ENCODE measurements at places on chromosomes 1 and 21.

DNA sequence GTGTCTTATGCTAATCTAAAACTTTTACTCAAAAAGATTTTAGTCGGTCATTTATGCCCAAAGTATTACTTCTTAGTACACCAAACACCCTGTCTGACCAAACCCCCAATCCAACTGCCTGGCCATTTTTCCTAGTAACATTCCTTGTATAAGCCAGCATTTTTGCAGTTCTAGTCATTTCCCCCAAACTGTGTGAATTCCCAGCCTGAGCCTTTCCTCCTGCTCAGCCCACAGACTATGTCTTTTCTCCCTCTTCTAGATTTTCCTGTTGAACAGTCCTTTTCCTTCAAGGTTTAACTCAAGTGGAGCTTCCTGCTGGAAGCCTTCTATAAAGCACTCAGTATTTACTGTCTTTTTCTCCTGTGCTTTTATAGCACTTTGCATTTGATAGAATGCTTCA is 843.8 kb downstream of the USP25 start:
- no peak for DNase-seq

DNA sequence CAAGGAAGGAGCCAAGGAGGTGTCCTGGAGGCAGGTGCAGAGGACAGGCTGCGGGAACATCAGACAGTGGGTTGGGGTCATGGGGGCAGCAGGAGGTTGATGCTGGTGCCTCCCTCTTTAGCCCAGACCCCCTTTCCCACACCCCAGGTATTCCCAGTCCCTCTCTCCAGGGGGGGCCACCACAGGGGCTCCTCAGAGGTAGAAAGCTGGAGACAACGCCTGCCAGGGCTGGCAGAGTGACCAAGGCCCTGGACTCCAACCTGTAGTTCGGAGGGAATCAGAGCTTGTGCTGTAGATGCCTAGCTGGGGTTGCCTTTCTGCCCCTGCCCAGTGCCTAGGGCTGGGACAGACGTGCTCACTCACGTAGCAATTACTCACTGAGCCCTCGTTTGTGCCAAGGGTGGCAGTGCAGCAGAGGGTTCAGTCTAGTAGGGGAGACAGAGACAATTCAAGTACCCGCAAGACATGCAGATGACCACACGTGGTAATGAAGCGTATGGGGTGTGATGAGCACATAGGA is 148.2 kb downstream of the PTPRU start:
- DNase-seq, result no peak

DNA sequence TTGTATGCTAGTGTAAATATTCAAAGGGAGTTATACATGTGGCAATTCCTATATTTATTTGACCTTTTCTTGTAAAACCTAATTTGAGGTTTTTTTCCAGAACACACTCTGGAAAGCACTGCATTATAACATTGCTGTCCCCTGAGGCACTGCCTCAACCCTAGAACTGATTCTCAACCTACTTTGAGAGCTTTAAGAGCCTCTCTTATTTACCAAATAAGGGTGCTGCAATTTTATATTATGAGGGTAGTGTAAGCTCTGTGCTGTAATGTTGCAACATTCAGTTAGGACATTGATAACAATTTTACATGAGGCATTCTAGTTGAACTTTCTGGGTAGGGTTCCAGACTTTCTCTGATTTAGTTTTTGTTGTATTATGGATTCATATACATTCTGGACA is 302.2 kb upstream of the DEPDC1 start:
- DNase-seq, result no peak

- no peak for DNase-seq
Observed at GRCh38 chr1:55869065-55869464, 653.9 kb upstream of the USP24 start.

DNA sequence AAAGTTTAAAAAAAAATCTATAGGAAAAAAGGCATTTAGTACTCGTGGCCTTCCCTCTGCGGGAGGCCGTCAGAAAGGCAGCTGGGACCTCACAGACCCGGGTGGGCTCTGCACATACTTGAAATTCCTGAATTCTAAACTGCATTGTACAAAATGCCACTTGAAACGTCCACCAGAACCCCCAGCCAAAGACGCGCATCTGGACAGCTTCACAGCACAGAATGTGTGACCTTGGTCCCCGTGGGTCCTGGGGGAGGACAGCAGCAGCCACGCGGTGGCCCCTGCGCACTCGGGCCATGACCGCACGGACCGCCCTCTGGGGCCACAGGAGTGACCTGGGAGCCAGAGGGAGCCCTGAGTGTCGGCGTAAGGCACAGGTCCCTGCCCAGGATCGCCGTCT is 20.6 kb upstream of the MRPS14 start:
- no peak for DNase-seq

- no peak for DNase-seq
Observed at GRCh38 chr1:7850786-7851185, 2.1 kb downstream of the UTS2 start.

All from CD4-positive, alpha-beta T cell treated with Interleukin-17A for 4 hours (primary cell).